ENCODE measurements at places on chromosomes 7 and 10.

DNA sequence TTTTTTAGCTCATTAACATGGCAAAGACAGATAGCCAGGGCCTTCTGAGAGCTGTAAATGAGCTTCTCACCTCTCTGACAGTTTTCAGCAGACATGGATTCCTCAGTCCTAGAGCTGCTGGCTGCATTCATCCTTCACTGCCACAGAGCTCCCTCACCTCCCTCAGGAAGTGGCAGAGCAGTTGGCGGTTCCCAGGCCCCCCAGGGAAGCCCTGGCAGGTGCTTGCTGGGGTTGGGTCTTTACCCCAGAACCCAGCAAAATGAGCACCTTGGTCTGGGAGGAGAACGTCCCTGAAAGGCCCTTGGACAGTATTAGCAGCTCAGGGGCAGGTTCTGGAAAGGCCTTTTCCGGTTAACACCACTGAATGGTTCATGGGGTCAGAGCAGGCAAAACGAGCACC lies 288.0 kb downstream of the PTPRN2 start:
- DNase-seq = no peak

- DNase-seq = no peak
Measured at GRCh38 chr10:111373696-111374095, 296.9 kb downstream of the ADRA2A start.

GRCh38 chr10:79241990-79242619 lies 105.2 kb upstream of the PPIF start:
- DNase-seq = no peak

- no peak for DNase-seq
Measured at GRCh38 chr7:120256344-120257070, 16.5 kb upstream of the KCND2 start.

- no peak for DNase-seq
Measured at GRCh38 chr7:16849296-16850148, 32.3 kb downstream of the AGR3 start.

DNA sequence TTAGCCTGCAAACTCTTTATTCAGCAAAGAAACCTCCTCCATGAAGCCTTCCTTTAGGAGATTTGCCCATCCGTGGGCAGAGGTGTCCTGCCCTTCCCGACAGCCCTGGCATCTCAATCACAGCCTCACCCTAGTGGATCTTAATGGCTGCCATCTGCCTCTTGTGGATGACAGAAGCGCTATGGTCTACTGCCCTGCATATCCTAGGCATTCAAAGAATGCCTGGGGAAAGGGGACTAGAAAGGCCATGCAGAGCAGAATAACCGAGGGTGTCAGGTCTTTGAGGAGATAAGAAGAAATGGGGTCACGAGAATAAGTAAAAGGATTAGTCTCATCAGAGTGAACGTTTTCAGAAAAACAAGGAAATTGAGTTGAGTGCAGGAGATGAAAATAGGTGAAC lies 57.7 kb upstream of the SPOCK2 start:
- DNase-seq = no peak

GRCh38 chr10:86113044-86113443 lies 253.6 kb downstream of the GRID1 start:
- no peak for DNase-seq

DNA sequence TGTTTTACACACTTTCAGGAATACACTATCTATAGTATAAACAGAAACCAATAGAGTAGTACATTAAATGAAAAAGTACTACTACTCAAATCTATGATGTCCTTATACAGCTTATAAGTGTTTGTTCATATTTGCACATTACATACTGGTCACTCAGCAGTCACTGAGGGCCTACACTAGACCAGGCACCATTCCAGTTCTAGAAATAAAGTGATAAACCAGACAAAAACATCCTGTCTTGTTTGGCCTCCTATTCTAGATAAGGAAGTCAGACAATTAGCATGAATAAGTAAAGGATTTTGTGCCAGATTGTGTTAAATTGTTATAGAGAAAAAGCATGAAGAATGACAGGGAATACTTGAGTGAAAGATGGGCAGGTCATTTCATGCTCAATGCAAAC lies 219.0 kb downstream of the CRPPA start:
- DNase-seq = no peak

- DNase-seq = no peak
Measured at GRCh38 chr7:40489844-40490602, 355.2 kb downstream of the SUGCT start.

All from NCI-H1436 treated with DMSO at 0.1 percent for 48 hours (cell line).